NCI-H1092 treated with DMSO at 0.1 percent for 48 hours (cell line): ENCODE measurements at places on chromosomes 5 and 9.

GRCh38 chr5:801472-801871 is 16.9 kb upstream of the ZDHHC11B start:
- DNase-seq, result no peak

GRCh38 chr9:21081451-21081850 is 3.7 kb upstream of the IFNB1 start:
- no peak for DNase-seq

DNA sequence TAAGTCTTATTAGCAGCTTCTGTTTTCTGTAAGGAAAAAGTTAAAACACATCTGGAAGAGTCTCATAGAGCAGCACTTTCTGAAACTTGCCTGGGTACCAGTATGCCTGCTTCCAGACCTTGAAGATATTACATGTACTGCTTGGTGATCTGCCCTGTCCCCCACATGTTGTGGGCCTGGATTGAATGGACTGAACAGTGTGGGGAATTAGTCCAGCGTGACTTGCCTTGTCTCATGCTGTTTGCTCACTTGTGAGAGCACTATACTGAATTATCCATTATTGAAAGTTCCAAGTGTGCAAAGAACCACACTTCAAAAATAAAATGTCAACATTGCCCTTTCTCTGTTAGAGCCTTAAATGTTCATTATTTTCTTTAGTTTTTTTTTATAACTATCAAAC is 8.9 kb downstream of the CTNNA1 start:
- DNase-seq, result no peak

- DNase-seq, result no peak
Observed at GRCh38 chr5:152004095-152004494, 79.4 kb upstream of the GLRA1 start.

- no peak for DNase-seq
Observed at GRCh38 chr9:34084562-34084961, 35.9 kb upstream of the UBAP2 start.
